Heart left ventricle (tissue), 16 donors: ENCODE measurements at places on chromosomes 5 and 9. TPM values are rescaled to one million over a fixed set of nuclear protein-coding genes. Genes with fewer than 3 reads are reported as not detected.

DNA sequence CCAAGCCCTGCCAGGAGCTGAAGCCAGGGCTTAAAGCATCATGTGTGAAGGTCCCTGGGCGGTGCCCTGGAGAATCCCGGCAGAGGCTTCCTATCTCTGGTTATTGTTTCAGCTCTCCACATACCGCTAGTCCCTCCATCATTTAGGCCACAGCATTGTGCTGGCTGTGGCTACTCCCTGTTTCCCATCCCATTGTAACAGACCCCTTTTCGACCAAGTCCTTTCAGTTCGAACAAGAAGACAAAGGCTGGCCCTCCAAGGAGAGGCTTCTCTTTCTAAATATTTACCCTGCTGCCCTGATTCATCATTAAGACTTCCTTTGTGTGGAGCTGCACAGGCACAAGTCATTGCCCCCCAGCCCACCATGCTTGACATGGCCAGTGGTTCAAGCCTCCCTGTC, 41.6 kb downstream of the NEUROG1 start:
- H3K27ac ChIP-seq: no peak overlapping the region
- H3K4me1 ChIP-seq: peaks cover 14% of the 10 kb centered on the region
- no peak overlapping the region for H3K4me3 ChIP-seq
- no peak for DNase-seq
- H3K36me3 ChIP-seq: no peaks in the 10 kb centered on the region
- H3K27me3 ChIP-seq: peaks cover 8% of the 10 kb centered on the region

- H3K4me1 ChIP-seq: peaks cover 14% of the 10 kb centered on the region
- H3K4me3 ChIP-seq: no peak overlapping the region
- no peaks in the 10 kb centered on the region for H3K36me3 ChIP-seq
Observed at GRCh38 chr5:40414922-40415321, 264.8 kb upstream of the PTGER4 start.

GRCh38 chr5:888638-889035, 4.0 kb downstream of the BRD9 start:
- H3K27ac ChIP-seq: no peak overlapping the region
- H3K4me1 ChIP-seq: no peaks in the 10 kb centered on the region
- no peak overlapping the region for H3K4me3 ChIP-seq

GRCh38 chr5:80268916-80269315, 13.1 kb upstream of the SERINC5 start:
- H3K27ac ChIP-seq: no peak overlapping the region
- DNase-seq: no peak
- H3K27me3 ChIP-seq: no peaks in the 10 kb centered on the region

GRCh38 chr5:117604845-117605244, 1030.2 kb upstream of the SEMA6A start:
- H3K4me1 ChIP-seq: no peaks in the 10 kb centered on the region
- H3K27me3 ChIP-seq: no peaks in the 10 kb centered on the region
- no peak overlapping the region for H3K27ac ChIP-seq
- H3K36me3 ChIP-seq: no peaks in the 10 kb centered on the region

GRCh38 chr5:132483101-132483500, 7.5 kb downstream of the IRF1 start:
- H3K36me3 ChIP-seq: peaks cover 21% of the 10 kb centered on the region
- peaks cover 16% of the 10 kb centered on the region for H3K4me1 ChIP-seq
- no peak overlapping the region for H3K4me3 ChIP-seq
- H3K27ac ChIP-seq: no peak overlapping the region

DNA sequence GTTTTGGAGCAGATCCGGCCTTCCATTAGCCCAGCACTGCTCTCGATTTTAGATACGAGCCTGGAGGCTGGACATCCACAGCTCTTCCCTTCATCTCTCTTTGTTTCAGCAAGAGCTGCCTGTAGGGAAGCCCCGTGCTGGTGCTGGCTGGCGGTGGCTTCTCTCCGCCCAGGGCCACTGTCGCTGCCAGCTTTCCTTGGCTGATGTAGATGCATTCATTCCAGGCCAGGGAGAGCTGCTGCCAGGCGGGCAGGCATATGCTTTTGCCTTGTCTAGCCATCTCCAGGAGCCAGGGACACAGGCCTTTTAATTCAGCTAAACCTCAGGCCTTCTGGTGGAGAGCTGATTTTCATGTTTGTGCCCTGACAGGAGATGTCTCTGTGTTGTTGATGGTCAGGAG, 409.3 kb upstream of the CLINT1 start:
- no peak overlapping the region for H3K4me3 ChIP-seq
- H3K4me1 ChIP-seq: no peaks in the 10 kb centered on the region
- H3K36me3 ChIP-seq: no peaks in the 10 kb centered on the region
- H3K27me3 ChIP-seq: no peaks in the 10 kb centered on the region
- no peak for DNase-seq

SLC45A2 gene
- total RNA-seq: not detected
